ENCODE measurements at places on chromosomes 6 and 20.
A peak's percentile ranks its signal among the peaks of the same experiment; 100 is the strongest.

GRCh38 chr6:48817333-48818051 is 645.6 kb downstream of the MMUT start:
- DNase-seq, result no peak

- DNase-seq, result no peak
These were observed 47.1 kb upstream of the MCM9 start for GRCh38 chr6:118981884-118982574.

DNA sequence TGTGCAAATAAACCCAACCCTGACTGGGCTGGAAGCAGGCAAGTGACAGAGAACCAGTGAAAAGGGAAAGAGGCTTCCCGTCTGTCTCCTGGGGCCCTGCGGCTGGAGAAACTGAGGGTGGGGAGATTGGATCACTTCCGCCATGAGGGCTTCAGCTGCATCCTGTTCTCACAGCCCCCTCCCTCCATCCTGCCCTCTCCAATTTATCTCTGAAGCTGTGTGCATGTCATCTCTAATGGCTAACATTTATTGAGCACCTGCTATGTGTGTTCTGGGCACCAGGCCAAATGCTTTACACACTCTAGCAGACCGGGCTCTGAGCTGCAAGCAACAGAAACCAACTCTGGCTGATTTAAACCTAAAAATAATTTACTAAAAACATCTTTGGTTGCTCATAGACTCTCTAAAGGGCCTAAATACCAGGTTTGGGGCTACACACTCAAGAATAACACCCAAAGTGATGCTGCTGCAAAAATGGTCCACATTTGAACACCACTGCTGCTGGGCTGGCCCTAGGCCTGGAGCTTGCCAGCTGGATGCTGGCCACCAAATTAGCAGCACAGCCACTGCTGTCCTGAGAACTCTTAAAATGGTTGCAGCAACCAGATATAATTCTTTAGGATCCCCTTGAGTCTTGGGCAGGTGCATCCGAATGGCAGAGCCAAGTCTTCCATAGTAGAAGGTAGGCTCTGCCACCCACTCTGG is 123.6 kb upstream of the LRFN2 start:
- DNase-seq, result peak; percentile 57

GRCh38 chr6:110239526-110240274 is 59.5 kb downstream of the CDC40 start:
- DNase-seq, result peak; percentile 78

GRCh38 chr20:47680804-47681529 is 104.3 kb downstream of the SULF2 start:
- DNase-seq, result no peak

DNA sequence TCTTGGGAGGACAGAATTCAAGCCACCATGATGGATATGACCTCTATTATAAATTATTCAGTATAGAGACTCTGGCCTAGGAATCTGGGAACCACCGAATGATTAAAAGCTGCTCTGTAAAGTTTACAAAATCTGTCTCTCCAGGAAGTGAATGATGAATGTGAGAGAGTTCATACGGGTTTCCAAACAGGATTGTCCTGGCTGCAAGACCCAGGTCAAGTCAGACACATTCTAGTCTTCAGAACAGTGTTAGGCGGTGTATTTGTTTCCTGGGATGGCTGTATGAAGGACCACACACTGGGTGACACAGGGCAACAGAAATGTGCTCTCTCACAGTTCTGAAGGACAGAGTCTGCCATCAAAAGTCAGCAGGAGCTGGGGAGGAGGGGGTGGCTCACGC is 222.4 kb downstream of the ZNF217 start:
- DNase-seq, result no peak

GRCh38 chr6:52929321-52930164 is 20.0 kb upstream of the GSTA3 start:
- peak; percentile 95 for DNase-seq

DNA sequence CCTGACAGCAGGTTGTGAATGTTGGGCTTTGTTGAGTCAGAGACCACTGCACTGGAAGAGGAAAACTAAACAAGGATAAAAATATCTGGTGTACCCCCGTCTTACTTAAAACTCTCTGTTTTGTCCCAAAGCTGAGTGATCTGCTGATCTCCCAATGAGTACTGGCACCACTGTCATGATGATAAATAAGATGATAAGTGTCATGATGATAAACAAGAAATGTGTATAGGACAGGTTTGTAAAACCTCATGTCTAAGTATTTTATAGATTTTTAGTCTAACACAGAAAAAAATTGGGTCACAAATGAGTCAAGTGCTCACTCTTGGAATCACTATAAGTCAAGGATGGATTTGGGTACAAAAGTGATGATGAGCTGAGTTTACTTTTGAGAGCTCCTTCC is 8.5 kb upstream of the SIM1 start:
- DNase-seq, result no peak

- no peak for DNase-seq
These were observed 135.4 kb downstream of the FNDC1 start for GRCh38 chr6:159304641-159305040.

DNA sequence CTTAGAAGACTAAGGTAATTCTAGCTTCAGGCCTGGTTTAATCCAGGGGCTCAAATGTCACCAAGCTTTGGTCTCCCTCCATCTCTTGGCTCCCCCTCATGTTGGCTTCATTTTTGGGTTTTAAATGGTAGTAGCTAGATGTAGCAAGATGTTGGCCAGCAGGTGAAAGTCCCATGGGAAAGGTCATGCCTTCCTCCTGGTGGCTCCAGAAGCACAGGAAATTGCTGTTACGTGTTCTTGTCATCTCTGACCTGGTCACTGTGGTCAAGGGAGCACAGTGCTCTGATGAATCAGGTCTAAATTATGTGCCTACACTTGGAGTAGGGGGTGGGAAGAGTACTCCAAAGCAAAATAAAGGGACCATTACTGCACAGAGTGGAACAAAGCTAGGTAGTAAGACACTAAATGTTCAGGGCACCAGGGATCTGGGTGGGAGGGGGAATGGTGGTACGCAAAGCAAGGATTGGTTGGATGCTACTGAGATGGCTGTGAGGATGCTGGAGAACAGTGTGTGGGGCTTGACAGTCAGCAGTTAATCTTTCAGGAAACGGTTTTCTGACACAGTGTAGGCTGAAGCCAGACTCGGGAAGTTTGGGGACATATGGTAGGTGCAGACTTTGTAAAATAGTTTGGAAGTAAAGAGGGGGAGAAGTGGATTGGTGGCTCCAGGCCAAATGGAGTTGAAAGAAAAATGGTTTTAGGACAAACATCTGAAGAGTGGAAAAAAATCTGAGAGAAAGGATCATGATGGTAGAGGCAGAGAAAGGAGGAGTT is 30.1 kb downstream of the CDS2 start:
- no peak for DNase-seq

DNA sequence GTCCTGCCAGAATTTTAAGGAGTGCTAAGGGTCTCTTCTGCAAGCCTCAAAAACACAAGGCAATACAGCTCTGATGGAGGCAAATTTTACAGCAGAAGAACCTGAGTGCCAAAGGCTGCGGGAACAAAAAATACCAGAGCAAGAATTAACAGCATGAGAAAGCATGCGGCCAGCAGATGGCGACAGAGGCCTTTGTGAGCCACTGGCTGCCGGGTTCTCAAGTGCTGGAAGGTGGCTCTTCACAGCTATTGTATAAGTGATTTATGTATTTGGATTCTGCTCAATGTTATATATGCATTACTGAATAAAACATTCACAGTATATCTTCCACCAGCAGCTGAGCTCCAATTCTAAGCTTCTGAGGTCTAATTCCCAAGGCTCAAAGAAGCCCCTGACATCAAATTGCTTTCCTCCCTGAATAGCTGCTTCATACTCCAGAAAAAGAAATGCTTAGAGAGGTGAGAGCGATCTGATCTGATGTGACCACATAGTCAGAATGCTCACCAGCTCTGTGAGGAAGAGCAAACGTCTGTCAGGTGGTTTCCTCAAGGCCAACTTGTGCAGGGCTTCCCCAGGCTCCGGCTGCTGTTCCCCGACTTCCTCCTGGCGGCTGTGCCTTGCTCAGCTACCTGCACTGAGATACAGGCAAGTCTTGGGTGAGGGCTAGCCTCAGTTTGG is 58.6 kb downstream of the PPP1R3G start:
- peak; percentile 93 for DNase-seq

- no peak for DNase-seq
These were observed 25.5 kb downstream of the CNKSR3 start for GRCh38 chr6:154484942-154485341.

DNA sequence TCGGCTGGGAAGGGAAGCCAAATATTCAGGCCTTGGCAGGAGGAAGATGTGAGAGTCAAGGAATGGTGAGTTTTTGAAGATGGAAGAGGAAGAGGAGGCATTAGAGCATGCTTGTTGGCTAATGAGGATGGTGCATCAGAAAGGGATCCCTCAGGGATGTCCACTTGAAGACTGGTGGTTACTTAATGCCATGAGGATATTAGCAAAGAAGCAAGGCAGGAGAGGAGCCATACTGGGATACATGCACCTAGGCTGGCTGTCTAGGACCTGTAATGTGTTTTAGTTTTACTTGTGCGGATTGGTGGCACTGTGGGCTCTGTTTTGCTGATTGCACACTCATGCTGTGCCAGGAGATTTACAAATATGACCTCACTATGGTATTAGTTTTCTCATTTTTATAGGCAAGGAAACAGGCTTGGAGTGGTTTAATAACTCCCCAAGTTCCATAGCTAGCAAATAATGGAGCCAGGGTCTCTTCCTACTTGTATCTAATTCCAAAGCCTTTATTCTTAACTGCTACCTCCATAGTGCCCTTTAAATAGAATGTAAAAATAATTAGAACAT is 37.8 kb downstream of the NCOA7 start:
- no peak for DNase-seq

GRCh38 chr20:45337367-45338120 is 10.7 kb downstream of the SDC4 start:
- DNase-seq, result peak; percentile 75

All from hematopoietic multipotent progenitor cell treated with erythropoietin and hydrocortisone succinate and interleukin-3 and kit ligand, for 6 days (in vitro differentiated cells).